ENCODE measurements at places on chromosomes 4 and X. TPM values are rescaled to one million over a fixed set of nuclear protein-coding genes. Genes with fewer than 3 reads are reported as not detected.

The PCDH10 gene
- not detected for total RNA-seq

The LGI2 gene
- 8.3 TPM for total RNA-seq

The MID1 gene
- total RNA-seq: 61.3 TPM

The CENPE gene
- total RNA-seq: 36.9 TPM

The CSAG1 gene
- not detected for total RNA-seq

The PDZD4 gene
- total RNA-seq: 1.3 TPM

The FGFR3 gene
- total RNA-seq: 132 TPM

DNA sequence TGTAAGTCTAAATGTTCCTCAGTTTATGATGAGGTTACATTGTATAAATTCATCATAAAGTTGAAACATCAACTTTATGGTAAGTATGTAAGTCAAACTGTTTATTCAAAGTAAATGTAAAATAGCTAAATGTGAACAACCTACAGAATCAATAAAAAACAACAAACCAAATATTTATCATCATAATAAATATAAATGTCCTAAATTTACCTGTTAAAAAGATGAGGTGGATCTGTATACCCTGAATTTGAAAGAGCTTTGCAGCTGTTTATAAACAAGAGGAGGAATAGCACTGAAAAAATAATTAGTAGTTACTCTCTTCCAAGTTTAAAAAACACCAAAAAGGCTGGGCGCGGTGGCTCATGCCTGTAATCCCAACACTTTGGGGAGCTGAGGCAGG lies 13.7 kb downstream of the ABHD18 start:
- H3K27ac ChIP-seq: no peak overlapping the region
- no peaks in the 10 kb centered on the region for H3K4me1 ChIP-seq
- no peaks in the 10 kb centered on the region for H3K27me3 ChIP-seq
- H3K4me3 ChIP-seq: no peak overlapping the region
- DNase-seq: no peak

DNA sequence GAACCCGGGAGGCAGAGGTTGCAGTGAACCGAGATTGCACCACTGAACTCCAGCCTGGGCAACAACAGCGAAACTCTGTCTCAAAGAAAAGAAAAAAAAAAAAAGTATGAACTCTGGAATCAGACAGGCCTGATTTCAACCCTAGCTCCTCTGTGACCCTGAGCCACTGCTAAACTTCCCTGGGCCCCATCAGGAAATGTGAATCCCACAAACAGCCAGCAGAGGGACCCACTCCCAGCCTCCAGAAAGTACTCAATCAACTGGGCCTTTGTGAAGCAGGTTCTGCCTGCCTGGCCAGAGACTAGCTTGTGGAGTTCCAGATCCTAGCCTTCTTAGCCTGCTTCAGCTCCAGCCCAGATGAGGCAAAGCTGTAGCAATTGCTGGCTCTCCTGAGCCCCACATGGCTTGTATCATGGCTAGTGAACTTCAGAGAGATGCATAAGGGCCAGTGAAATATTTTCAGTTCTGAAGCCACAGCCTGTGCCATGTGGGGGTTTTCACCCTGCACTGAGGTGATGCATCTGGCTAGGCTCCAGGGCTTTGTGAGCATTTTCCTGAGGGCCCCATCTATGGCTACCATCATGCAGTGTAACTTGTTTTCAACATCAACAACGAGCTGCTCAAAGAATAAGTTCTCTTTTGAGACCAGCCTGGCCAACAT lies 7.2 kb upstream of the IDS start:
- peaks cover 26% of the 10 kb centered on the region for H3K4me1 ChIP-seq
- no peak overlapping the region for H3K27ac ChIP-seq
- H3K36me3 ChIP-seq: no peaks in the 10 kb centered on the region
- H3K4me3 ChIP-seq: no peak overlapping the region
- DNase-seq: peak; percentile 61

DNA sequence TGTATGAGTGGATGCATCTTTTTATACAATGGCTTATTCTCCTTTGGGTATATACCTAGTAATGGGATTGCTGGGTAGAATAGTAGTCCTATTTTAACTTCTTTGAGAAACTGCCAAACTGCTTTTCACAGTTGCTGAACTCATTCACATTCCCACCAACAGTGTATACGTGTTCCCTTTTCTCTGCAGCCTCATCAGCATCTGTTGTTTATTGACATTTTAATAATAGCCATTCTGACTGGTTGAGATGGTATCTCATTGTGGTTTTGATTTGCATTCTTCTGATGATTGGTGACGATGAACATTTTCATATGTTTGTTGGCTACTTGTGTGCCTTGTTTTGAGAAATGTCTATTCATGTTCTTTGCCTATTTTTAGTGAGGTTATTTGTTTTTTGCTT lies 687.0 kb upstream of the EPHA5 start:
- H3K4me1 ChIP-seq: no peaks in the 10 kb centered on the region
- no peak for DNase-seq
- H3K27me3 ChIP-seq: no peaks in the 10 kb centered on the region

GRCh38 chr4:83320548-83320947 lies 14.1 kb downstream of the HPSE start:
- H3K27me3 ChIP-seq: no peaks in the 10 kb centered on the region
- no peak overlapping the region for H3K4me3 ChIP-seq

GRCh38 chrX:127726227-127726626 lies 326.0 kb downstream of the ACTRT1 start:
- no peaks in the 10 kb centered on the region for H3K36me3 ChIP-seq
- no peak overlapping the region for H3K27ac ChIP-seq
- no peak for DNase-seq
- no peaks in the 10 kb centered on the region for H3K27me3 ChIP-seq
- no peaks in the 10 kb centered on the region for H3K4me1 ChIP-seq

DNA sequence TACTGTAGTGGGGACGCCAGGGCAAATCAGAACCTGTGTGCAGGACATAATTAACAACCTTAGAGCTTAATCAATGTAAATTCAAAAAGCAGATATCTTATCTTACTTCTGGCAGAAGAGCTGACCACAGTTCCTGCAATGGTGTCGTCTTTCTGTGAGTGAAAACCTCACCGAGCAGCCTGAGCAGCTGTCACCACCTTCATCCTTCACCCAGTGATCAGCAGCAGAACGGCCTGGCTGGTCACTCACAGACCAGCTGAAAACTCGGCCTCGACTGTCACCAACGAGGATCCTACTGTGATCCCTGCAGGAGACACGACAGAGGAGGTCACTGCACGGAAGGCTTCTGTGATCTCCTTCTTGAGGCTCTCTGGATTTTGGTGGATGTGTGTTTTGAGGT lies 94.2 kb downstream of the CDS1 start:
- no peaks in the 10 kb centered on the region for H3K36me3 ChIP-seq
- H3K27me3 ChIP-seq: no peaks in the 10 kb centered on the region
- H3K27ac ChIP-seq: no peak overlapping the region
- peaks cover 9% of the 10 kb centered on the region for H3K4me1 ChIP-seq
- DNase-seq: no peak

DNA sequence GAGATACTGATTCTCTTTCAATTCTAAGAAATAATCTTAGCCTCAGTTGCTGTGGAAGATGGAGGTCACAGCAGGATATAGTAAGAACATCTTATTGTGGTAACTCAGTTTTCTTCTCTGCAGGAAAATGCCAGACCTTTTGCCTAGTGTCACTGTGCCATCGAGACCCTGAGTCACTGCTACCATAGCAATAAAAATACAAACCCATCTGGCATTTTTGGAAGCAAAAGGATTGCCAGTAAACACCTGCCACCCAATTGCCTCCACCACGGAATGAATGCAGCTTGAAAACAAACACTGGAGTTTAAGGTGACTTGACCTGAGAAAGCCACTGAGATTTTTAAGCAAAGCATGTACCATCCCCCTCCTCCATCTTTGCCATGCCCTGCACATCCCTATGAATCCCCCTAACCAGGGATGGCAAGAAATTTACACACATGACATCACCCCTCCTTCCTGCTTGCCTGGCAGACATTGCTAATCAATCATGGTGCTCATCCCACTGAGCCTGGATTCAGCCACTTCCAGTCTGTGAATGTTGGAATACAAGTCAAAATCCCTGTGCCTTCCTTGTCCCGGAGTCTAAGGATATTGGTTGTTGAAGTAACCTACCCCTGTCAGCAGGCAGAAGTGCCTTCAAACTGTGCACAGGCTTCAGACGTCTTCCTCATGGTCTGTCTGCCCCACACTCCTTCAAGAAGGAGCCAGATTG lies 59.6 kb upstream of the MAMLD1 start:
- H3K36me3 ChIP-seq: no peaks in the 10 kb centered on the region
- H3K27me3 ChIP-seq: no peaks in the 10 kb centered on the region
- no peak overlapping the region for H3K27ac ChIP-seq
- DNase-seq: no peak

- no peak overlapping the region for H3K27ac ChIP-seq
- DNase-seq: no peak
- H3K4me1 ChIP-seq: no peaks in the 10 kb centered on the region
- no peak overlapping the region for H3K4me3 ChIP-seq
- H3K36me3 ChIP-seq: no peaks in the 10 kb centered on the region
Observed at GRCh38 chrX:19708683-19709082, 178.7 kb downstream of the SH3KBP1 start.

- H3K27ac ChIP-seq: no peak overlapping the region
- H3K36me3 ChIP-seq: no peaks in the 10 kb centered on the region
- DNase-seq: no peak
- peaks cover 13% of the 10 kb centered on the region for H3K4me1 ChIP-seq
Observed at GRCh38 chr4:7398104-7398423, 36.7 kb downstream of the PSAPL1 start.

DNA sequence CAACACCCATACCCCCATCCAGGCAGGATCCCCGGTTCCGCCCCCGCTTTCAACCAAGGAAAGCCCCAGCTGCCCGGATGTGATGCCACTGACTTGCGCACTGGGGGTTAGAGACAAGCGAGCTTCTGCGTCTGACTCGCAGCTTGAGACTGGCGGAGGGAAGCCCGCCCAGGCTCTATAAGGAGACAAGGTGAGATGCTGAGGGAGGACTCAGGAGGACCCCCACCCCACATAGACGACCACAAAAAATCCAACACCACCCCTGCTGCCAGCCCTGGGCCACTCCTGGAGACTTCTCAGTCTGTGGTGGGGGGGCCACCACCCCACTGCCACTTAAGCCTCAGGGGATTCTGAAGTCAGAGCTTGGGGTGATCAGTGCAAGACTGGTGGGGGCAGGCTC lies at the start of gene MAGEA4:
Gene MAGEA4 (plus strand): TSS at position 110 of the 400 bp plus-strand sequence. CDS start 10,776 bp downstream, outside the sequence.
- H3K4me3 ChIP-seq: no peak within 1 kb of the TSS
- no peak within 1 kb of the TSS for H3K27ac ChIP-seq
- H3K4me1 ChIP-seq: no peaks in the 10 kb centered on the region
- no peak for DNase-seq

GRCh38 chr4:141215030-141215429 lies 5.7 kb upstream of the ZNF330 start:
- no peaks in the 10 kb centered on the region for H3K36me3 ChIP-seq
- H3K27me3 ChIP-seq: no peaks in the 10 kb centered on the region
- H3K4me3 ChIP-seq: no peak overlapping the region
- H3K27ac ChIP-seq: no peak overlapping the region

DNA sequence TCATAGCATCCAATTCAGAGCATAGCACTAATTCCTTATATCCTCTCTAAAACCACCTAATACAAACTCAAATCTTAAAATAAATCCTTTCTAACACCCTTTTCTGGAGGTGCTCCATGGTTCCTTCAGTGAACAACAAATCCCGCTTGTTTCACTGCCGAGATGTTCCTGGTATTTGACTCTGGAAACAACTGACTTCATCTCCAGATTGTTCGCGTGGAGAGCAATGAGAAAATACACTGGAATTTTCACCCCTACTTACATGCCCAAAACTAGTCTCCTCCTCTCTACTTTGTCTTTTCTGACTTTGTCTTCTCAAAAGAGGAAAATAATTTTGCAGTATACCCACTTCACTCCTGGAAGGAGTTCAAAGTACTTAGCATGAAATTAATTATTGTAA lies 129.0 kb downstream of the PLS3 start:
- H3K27me3 ChIP-seq: no peaks in the 10 kb centered on the region
- no peak overlapping the region for H3K27ac ChIP-seq
- H3K4me3 ChIP-seq: no peak overlapping the region
- H3K36me3 ChIP-seq: no peaks in the 10 kb centered on the region

- DNase-seq: no peak
- no peak overlapping the region for H3K4me3 ChIP-seq
- no peaks in the 10 kb centered on the region for H3K27me3 ChIP-seq
- no peak overlapping the region for H3K27ac ChIP-seq
- H3K36me3 ChIP-seq: no peaks in the 10 kb centered on the region
Observed at GRCh38 chrX:43500996-43501694, 155.0 kb upstream of the MAOA start.

- no peaks in the 10 kb centered on the region for H3K36me3 ChIP-seq
- DNase-seq: no peak
- no peak overlapping the region for H3K27ac ChIP-seq
Observed at GRCh38 chrX:48028091-48028490, 21.3 kb downstream of the SPACA5 start.

DNA sequence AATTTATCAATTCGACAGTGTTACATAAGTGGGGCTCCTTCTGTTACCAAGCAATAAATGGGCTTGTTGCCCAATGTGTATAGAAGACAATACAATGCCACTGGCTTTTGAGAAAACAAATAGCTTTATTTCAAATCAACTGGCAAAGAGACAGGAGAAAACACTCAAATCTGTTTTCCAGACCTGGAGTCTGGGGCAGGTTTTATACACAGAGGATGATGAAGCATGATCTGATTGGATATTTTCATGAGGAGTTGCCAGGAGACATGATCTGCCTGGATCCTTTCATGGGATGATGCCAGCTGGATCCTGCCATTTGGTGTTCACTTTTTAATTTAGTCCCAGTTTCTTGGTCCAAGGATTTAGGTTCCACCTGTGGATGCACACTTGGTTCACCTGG lies 287.9 kb downstream of the CXXC4 start:
- DNase-seq: no peak
- H3K36me3 ChIP-seq: no peaks in the 10 kb centered on the region

Measured in Caco-2 (cell line).